ENCODE measurements at places on chromosomes 2 and 18.
A peak's percentile ranks its signal among the peaks of the same experiment; 100 is the strongest.

GRCh38 chr2:220188031-220188430 is 560.6 kb downstream of the SLC4A3 start:
- DNase-seq: peak; percentile 48

GRCh38 chr2:188318161-188318749 is 26.6 kb downstream of the GULP1 start:
- DNase-seq: no peak

GRCh38 chr2:105655244-105655643 is 89.5 kb upstream of the NCK2 start:
- no peak for DNase-seq

DNA sequence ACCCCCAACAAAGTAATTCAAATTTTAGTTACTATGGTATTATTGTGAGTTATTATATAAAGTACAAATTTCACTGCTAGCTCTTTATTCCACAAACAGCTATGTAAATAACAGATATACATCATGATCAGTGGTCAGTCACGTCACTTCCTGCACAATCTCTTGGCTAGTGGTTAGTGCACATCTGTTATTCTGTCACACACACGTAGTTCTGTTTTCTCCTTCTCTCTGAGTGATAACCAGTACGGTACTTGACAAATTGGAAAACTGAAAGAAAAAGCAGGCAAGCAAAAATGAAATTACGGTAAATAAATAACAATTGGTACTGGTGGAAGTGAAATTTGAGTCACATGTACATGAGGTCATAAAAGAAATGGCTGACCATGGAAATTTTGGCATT is 728.7 kb downstream of the CCDC85A start:
- no peak for DNase-seq

DNA sequence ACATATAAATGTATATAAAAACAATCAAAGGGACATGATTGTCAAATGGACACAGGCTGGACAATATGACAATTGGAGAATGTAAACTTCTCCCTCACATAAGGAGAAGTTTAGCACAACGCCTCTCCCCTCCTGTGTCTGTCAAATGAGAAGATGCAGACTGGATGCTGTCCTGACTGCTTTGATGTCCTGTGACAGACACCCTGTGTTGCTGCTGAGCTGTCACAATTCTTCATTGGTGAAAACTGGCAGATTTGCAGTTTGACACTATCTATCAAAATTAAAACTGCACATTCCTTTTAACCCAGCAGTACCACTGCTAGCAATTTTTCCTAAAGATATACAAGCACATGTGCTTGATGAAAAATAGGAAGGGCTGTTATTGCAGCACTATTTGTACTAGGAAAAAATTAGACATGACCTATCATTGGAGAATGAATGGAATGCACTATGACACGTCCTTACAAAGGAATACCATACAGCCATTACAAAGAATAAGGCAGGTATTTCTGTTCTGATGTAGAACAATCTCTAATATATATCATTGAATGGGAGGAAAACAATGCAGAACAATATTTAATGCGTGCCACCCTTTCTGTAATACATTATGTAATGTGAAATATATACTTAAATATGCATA is 12.4 kb downstream of the DPYSL5 start:
- DNase-seq: no peak

DNA sequence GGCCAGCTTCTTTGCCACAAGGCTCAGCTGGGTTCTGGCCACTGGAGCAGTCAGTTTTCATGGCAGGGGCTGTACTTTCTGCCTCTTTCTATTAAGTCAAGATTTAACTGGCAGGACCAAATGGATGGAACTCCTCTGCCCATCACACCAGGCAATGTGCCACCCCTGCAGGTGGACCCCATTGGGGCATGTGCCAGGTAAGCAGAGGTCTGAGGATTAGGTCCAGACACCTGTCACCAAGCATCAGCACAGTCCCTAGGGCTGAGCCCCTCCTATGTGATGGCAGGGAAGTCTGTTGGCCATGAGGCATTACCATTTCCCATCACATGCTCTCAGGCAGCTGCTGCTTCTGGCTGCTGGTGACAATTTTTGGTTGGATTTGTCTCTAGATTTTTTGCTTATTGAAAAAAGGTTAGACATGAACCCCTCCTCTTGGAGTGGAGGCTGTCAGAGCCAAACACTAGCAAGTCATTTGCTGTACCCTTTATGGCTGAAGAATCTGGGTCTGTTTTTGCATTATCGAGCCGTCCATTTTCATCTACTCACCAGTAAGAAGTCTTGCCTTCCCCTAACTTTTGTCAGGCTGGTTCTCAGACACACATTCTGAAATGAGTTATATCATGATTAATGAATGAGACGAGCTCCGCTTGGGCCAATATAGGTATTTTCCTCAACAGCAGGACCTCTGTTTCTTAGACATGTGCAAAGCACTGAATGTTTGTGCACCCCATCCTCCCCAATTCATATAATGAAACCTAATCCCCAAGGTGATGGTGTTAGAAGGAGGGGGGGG is 328.0 kb downstream of the TSN start:
- no peak for DNase-seq

DNA sequence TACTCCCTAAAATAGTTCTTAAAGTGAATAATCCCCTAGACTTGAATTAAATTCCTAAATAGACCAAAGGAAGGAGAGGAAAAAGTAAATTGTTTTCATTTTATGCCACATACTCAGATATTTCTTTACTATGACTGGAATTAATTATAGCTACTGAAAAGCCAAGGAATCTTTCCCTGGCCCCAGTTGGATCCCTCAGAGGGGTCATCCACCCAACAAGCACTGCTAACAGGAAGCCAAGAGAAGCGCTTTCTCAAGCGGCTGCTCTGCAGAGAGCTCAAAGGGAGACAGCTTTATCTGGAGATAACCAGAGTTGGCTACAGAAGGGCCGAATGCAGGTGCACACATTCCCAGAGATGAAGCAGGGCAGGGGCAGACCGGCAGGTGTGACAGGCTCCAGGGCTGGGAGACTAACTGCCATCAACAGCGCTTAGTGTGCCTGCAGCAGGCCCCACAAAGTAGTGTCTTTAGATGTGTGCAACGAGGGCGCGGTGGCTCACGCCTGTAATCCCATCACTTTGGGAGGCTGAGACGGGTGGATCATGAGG is 51.1 kb downstream of the POLR1A start:
- peak; percentile 47 for DNase-seq

DNA sequence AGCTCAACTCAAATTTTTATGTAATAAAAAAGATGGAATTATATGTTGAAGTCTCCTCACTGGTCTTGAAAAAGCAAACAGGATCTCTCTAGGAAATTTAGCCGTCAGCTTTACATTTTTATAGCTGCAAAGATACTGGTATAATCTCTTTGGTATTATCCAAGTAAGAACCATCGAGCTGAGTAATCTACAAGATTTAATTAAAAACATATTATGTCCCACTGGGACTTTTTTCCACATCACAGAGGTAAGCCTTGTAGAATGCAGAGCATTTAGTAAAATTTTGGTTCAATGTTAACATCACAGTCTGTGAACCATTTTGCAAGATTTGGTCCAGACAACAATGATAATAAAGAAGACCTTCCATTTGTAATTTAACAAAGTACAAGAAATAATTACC is 162.6 kb upstream of the SLC39A10 start:
- DNase-seq: no peak

GRCh38 chr2:198097630-198098029 is 293.2 kb downstream of the PLCL1 start:
- no peak for DNase-seq

GRCh38 chr18:29250259-29250658 is 1073.3 kb upstream of the CDH2 start:
- no peak for DNase-seq

GRCh38 chr2:190571686-190572085 is 37.2 kb upstream of the NEMP2 start:
- no peak for DNase-seq

DNA sequence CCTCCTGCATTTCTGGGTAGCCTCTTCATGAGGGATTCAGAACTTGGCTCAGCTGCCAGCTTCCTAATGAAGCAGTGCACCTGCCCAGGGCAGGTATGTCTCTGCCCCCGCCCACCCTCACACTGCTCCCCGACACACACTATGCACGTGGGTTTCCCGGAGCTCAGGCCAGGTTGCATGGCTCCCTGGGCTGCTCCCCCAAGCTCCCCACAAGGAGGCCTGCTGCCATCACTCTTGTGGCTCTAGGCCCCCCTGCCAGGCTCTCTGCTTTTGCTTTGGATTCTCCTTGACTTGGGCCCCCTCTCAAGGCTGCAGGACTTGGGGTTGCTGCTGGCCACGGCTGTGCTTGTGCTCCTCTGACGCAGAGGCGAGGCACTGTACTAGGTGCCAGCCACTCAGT is 43.6 kb downstream of the ADD2 start:
- DNase-seq: no peak

GRCh38 chr18:70582981-70583380 is 294.1 kb downstream of the SOCS6 start:
- DNase-seq: no peak

DNA sequence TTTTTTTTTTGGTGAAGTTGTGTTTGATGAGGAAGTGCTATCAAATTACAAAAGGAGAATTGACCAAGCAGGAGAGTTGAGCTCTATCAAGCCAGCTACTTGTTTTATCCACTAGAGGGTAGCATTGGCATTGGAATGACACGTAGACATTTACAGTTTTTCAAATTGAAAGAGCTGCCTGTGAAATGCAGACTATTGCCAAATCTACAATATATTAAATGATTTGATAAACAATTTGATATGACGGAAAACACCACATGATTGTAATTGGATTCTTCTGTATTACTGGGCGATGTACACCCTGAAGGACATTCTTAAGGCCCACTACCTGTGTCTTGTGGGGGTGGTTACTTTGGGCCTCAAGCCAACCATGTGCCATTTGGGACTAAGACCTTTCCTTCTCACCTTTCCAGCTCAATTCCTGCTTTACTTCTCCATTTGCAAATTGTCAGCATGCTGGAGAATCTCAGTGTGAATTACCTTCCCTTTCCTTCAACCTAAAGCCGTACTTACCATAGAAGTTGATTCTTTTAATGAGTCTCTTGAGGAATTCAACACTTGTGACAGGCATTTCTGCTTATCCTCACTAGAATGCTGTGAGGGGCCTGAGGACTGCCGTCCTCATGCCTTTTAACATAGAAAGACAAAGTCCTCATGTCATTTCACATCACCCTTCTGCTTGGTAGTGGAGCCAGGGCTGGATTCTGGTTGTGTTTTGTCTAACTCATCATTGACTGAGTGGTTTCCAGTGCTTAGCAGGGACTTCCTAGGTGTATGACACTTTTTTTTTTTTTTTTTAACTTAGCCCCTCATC is 134.8 kb upstream of the THUMPD2 start:
- DNase-seq: peak; percentile 75

- no peak for DNase-seq
These were observed 106.2 kb downstream of the KCNF1 start for GRCh38 chr2:11017921-11018320.

- no peak for DNase-seq
These were observed 40.6 kb downstream of the GCKR start for GRCh38 chr2:27537287-27537686.

DNA sequence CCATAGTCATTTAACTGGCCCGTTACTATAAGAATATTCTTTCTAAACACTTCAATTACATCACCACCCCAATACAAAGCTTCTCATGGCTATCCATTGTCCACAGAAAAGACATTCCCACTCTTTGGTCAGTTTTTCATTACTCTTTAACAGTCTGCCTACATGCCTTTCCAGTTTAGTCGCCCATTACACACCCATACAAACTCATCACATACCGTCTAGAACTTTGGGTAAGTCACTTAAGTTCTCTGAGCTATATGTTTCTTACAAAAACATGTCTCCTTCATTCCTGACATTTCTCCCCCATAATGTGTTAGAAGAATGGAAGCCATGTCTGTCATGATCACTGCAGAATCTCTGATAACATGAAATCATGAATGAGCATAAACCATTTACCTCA is 108.2 kb upstream of the STK17B start:
- no peak for DNase-seq

GRCh38 chr2:181594322-181594721 is 62.6 kb downstream of the CERKL start:
- DNase-seq: no peak

GRCh38 chr2:100113990-100114433 is 28.4 kb downstream of the AFF3 start:
- DNase-seq: no peak

GRCh38 chr2:108367014-108367413 is 10.7 kb upstream of the SULT1C4 start:
- DNase-seq: no peak

GRCh38 chr2:1868683-1869141 is 124.4 kb upstream of the PXDN start:
- no peak for DNase-seq

- no peak for DNase-seq
These were observed 4.6 kb downstream of the ARL5A start for GRCh38 chr2:151823651-151824050.

DNA sequence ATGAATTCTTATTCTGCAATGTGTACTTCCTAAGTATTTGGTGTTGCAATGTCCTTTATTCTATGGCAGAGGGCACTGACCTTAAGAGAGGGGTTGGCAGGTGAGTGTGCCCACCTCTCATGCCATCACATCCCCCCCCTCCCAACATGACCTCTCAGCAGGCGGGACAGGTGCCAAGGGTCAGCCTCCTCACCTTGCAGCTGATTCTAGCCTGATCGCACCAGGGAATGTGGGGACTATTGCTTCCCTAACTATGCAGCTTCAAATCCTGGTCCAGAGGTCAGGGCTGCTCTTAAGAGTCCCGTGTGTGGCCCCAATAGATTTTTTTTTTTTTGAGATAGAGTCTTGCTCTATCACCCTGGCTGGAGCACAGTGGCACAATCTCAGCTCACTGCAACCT is 9.5 kb downstream of the HJURP start:
- DNase-seq: no peak

DNA sequence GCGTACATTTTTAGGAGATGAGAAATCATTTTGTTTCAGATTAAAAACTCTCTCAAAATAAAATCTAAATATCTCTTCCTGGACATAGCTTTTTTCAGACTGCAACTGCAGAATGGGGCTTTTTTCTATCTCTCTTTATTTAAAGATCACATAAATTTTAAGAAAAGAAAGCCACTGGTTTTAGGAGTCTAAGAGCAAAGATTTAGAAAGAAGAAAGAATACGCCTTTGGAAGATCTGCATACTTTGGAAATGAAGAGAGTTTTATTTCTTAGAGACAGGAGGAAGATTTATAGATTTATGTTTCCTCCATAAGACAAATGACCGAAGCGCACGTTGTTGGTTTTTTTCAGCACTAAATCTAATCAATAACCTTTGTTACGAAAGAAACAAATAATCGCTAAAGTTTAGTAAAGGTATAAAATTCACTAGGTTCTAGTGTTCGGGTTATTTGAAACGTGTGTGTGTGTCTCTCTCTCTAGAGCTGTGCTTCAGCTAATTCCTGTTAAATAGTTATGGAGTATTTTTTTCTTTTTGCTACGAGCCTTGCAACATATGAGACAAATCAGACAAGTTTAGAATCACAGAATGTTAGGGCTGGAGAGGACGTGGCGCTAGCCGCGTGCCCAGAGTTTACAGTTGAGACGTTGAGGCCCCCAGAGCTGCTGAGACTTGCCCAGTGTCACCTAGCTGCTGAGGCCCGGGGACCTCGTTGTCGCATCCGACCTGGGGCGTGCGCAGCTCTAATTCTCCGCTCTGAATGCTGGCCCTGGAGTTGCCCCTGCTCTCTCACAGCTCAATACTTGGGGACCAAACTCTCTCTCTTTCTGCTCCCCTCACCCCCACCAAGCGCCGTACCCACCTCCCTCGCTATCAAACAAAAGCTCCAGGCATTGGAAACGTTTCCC is 69.9 kb downstream of the CTAGE1 start:
- DNase-seq: no peak

Data from AG08395 (cell line).